ENCODE measurements at places on chromosomes 4 and X. TPM values are rescaled to one million over a fixed set of nuclear protein-coding genes. Genes with fewer than 3 reads are reported as not detected.

KLF8 gene
- 1.4 TPM for total RNA-seq

BBS12 gene
- 0.38 TPM for total RNA-seq

FHL1 gene
- total RNA-seq: 0.45 TPM

- no peak for DNase-seq
Observed at GRCh38 chr4:155582971-155583437, 83.6 kb upstream of the GUCY1A1 start.

GRCh38 chrX:71282514-71283402 lies 677 bp upstream of the NONO start:
- DNase-seq: no peak

GRCh38 chr4:155353923-155354540 lies 22.7 kb downstream of the MAP9 start:
- DNase-seq: no peak

- DNase-seq: no peak
Observed at GRCh38 chr4:83010111-83010521, 507 bp downstream of the LIN54 start.

LRAT gene
- total RNA-seq: not detected

MAD2L1 gene
- total RNA-seq: 61.6 TPM

DNA sequence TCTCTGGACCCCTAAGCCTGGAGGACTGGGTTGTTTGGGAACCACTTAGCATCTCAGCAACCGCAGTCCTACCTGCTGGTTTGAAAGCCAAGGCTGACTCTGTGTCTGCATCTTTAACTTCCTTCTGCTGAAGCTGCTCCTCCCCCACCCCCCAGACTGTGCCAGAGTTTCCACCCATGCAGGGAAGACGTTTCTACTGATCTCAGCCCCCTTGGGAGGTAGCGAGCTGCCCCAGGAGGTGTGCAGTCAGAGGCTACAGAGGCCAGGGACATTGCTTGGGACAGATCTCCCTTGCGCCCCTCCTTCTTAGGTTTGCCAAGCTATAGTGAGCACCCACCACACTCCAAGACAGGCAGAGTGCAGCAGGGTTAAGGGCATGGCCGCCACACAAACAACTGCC lies 4.7 kb upstream of the FATE1 start:
- DNase-seq: no peak

DNA sequence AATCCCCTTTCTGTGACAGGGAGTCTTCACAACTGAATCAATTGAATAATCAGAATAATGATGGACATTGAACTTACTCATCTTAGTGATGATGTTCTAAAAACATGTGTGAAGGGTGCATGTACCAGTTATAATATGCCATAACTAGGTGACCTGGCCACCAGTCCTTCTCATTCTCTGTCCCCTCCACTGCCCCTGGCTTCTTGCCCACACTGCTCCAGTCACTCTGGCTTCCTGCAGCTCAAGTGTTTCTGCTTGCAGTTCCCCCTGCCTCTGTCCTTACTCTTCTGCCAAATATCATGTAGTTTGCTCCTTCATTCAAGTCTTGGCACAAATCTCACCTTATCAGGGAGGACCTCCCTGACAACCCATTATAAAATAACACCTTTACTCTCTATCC lies 168.1 kb upstream of the SLC7A11 start:
- no peak for DNase-seq
